ENCODE measurements at places on chromosomes 1 and 21.
A peak's percentile ranks its signal among the peaks of the same experiment; 100 is the strongest.

- no peak for DNase-seq
Measured at GRCh38 chr1:82836973-82837680, 1036.4 kb downstream of the ADGRL2 start.

DNA sequence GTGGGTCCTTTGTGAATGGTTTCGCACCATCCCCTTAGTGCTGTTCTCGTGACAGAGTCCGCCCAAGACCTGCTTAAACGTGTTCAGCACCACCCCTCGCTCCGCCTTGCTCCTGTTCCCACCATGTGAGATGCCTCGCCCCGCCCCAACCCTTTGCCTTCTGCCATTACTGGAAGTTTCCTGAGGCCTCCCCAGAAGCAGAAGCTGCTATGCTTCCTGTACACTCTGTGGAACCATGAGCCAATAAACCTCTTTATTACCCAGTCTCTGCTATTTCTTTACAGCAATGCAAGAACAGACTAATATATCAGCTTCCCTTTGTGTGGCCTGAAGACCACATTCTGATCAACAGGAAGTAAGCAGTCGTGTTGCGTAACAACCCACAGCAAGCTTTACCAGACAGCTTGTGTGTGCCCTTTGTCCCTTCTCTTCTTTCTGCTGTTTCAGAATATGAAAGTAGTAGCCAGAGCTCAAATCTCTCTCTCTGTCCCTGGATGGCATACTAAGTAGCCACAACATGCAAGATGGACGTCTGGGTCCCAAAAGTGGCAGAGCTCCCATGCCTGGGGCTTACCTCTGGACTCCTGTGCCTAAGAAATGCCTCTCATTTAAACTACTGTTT is 14.1 kb downstream of the HENMT1 start:
- peak; percentile 65 for DNase-seq

DNA sequence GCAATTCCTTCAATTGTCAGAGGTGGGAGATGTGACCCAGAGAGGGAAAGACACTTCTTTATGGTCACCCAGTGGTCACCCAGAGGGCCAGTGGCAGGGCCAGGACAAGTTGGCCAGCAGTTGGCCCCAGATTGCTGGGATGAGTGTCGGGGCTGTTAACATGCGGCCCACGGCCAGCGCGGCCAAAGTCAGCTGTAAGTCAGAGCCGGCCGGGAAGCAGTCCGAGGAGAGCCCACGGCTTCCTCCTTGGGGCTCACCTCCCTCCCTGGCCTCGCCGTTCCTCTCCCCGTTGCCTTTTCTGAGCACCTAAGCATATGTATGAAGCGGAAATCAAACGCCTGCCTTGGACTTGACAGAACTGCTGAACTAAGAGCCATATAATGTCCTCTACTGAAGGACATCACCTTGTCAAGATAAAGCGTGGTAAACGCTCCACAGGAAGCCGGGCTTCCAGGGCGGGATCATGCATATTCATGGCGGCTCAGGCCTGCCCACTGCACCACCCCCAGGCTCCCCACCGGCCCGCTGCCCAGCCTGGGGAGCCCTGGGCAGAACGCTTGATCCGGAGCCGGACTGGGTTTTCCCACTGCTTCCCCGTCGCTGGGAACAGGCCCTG is 245.4 kb upstream of the POU3F1 start:
- no peak for DNase-seq

DNA sequence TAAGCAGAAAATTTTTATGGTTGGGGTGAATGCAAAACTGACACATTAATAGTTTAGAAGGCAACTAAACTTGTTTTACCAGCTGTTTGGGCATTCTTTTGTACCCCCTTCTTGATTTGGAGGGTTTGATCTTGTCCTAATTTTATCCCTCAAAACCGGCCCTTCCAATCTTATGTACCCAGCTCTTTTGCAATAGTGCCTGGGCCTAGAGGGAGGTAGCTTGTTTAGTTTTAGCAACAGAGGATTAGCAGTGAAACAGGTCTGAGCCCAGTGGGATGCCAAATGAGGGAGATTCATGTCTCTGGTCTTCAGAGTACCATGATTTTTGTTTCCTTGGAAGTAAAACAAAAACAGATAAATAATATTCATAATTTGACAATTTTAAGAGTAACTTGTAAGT is 45.1 kb downstream of the CRP start:
- no peak for DNase-seq

DNA sequence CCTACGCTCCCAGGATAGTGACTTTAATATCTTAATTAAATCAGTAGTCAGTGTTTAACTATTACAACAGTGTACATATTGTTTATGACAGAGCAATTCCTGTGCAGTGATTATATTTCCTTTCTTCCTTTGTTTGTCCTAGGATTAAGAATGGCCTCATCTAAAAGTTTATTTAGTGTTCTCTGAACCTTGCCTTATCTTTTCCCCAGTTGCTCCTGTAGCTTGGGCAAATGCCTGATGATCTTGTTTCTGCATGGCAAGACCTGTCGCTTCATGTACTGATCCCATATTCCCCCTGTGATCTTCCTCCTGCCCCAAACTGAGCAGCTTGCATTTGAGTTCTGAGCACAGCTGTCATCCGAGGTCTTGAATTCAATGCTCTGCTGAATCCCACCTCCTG is 69.1 kb upstream of the STUM start:
- DNase-seq: no peak

GRCh38 chr21:36575306-36575705 is 95.4 kb upstream of the CLDN14 start:
- DNase-seq: no peak

GRCh38 chr1:3116560-3116959 is 47.6 kb downstream of the PRDM16 start:
- no peak for DNase-seq

- DNase-seq: no peak
Measured at GRCh38 chr1:64473367-64473766, 3.4 kb downstream of the CACHD1 start.

GRCh38 chr1:6154525-6155319 is 25.4 kb downstream of the CHD5 start:
- no peak for DNase-seq

DNA sequence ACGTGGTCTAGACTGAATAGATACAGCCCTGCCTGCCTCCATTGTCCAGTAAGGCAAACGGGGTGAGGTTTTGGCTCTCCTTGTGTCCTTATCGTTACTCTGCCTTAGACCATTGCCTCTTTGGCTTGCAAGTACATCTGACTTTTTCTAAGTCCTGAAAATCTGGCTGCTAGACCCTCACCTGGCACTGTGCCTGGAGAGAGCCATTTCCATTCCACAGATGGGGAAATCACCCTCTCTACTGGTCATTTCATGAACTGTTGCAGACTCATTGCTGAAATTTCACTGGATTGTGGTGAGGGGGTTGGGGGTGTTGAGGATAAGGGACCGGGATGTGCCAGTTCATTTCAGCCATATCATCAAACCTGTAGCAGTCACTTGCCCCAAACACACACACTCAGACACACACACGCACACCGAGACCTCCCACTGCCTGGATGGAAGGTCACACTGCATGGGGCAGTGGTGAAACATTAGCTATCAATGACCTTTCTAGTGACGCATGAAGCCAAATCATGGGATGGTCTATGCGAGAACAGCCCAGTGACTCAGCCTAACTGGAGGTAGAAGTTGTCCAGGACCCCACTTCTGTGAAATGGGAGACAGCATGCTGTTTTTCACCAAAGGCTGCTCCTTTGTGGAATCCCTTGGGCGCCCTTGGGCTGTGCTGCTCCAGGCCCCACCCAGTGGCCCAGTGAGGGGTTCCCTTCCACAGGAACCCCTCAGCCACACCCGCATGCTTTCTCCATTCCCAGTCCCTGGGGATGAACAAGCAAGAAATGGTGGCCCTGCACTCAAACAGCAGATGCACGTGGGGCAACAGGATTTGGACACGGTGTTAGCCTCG is 34.9 kb upstream of the VASH2 start:
- DNase-seq: no peak

DNA sequence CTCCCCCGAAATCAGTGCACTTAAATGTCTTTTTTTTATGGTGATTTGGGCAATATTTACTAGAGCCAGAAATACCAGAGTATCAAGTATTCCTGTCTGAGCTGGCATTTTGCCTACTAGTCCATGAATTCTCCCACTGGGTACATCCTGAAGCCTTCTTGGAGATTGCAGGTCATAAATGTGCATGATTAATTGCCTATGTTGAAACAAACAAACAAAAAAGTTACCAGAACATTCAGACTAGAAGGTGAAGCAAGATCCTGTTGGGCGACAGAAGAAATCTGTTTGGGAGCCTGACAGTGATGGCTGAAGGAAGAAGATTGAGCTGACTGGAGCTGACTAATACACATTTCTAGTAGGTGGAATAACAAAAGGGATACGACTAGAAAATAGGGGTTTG is 127.4 kb upstream of the NRIP1 start:
- DNase-seq: no peak

DNA sequence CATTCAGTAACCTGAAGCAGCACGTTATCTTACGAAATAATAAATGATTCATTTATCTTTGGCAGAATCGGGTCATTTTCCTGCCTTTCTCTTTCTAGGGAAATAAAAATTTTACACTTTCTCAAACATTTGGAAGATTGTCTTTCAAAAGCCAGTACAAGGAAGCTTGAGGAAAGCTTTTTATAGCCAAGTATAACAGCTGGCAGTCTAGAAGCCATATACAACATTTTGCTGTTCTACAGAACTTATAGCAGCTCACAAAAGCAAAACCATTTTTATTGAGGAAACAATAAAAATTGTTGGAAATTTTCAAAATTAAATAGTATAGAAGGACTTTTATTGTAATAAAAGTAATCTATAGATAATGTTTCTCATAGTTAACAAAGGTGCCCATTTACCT is 448.6 kb downstream of the SMYD3 start:
- DNase-seq: no peak

- DNase-seq: no peak
Measured at GRCh38 chr1:194055536-194055935, 869.1 kb upstream of the B3GALT2 start.

- no peak for DNase-seq
Measured at GRCh38 chr1:208217781-208218180, 26.4 kb downstream of the PLXNA2 start.

All from AG08396 (cell line).